Lung microvascular endothelial cell (primary cell): ENCODE measurements at places on chromosomes 5 and 9. TPM values are rescaled to one million over a fixed set of nuclear protein-coding genes. Genes with fewer than 3 reads are reported as not detected.

The IER5L gene
- 13.1 and 20.4 TPM in 2 replicates for total RNA-seq

The TMEM252 gene
- total RNA-seq = not detected in 2 replicates

The PCDHA9 gene
- total RNA-seq = under 0.01 TPM in 2 replicates

The DAPK1 gene
- 21.1 and 36.9 TPM in 2 replicates for total RNA-seq

The SPOCK1 gene
- total RNA-seq = 0.20 and 3.9 TPM in 2 replicates

DNA sequence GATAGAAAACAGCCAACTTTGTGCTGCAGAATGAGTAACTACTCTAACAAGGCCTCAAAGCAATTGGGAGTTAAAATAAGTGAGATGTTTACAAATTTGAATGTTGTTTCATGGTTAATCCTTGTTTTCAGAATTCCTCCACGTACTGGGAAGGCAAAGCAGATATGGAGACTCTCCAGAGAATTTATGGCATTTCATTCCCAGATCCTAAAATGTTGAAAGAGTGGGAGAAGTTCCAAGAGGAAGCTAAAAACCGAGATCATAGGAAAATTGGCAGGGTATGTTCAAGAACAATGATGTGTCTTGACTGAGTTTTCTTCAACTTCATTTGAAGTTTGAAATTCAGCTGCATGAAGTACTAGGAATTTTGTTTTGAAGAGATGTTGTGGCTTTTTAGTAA is 16.4 kb downstream of the TARS1 start:
- peak; percentile 18 for DNase-seq

- DNase-seq = no peak
Measured at GRCh38 chr5:74660873-74661272, 20.3 kb upstream of the ENC1 start.

- DNase-seq = no peak
Measured at GRCh38 chr9:30015073-30015472, 2369.4 kb upstream of the ACO1 start.

DNA sequence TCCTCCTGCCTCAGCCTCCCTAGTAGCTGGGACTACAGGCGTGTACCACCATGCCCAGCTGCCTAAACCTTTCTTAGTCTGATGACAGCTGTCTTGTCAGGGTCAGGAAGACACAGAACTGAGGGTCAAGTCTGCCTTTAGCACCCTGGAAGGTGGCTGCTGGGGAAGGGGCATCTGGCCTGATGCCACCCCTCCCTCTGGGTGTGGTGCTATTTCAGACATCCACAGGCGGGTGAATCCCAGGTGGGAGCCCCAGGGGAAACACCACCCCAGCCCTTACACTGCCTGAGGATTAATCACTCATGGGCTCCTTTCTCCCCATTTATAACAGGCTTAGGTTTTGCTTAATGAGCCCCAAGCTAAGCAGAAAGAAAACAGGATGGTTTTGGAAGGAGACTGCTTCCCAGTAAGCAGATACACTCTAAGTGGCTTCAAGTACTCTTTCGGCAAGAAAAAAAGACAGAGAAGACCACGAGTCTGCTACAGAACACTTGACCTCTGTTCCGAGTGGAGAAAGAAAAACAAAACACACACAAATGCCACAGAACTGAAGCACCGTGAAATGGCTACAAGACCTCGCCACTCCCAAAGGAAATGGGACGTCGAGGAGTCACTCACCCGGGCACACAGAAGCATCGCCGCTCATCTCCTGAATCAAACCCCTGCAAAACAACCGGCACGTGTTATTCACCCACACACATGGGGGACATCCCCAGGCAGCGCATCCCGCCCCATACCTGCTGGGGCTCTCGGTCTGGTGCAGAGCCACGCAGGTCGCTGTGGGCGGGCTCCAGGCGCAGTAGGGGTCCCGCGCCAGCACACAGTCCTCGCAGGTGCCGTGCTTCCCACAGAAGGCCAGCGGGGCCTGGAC is 62.4 kb downstream of the SECISBP2 start:
- no peak for DNase-seq

- no peak for DNase-seq
Measured at GRCh38 chr9:135267191-135267809, 179.8 kb downstream of the OLFM1 start.

- no peak for DNase-seq
Measured at GRCh38 chr9:89366711-89367110, 48.4 kb downstream of the SECISBP2 start.

GRCh38 chr5:74816875-74817274 is 49.3 kb downstream of the FAM169A start:
- DNase-seq = no peak

- no peak for DNase-seq
Measured at GRCh38 chr5:166772770-166773169, 1518.7 kb upstream of the WWC1 start.

DNA sequence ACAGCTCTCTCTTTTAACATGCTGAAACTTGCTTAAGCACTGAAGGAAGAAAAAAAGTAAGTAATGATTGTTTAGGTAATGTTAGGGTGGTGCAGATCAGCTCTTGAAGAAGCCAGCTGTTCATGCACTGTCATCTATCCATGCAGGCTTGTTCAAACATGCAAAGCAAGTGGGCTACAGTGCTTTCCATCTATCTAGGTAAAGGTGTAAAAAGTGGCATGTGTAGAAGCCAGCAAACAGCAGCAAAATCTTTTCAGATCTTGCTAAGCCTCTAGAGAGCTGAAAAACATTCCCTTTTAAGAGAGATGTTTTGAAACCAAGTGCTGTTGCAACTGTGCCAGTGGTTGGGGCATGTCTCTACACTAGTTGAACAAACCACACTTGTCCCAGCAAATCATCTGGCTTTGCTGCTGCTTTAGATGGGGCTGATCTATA is 214.4 kb downstream of the EFNA5 start:
- no peak for DNase-seq

- no peak for DNase-seq
Measured at GRCh38 chr5:11191673-11192072, 430.6 kb upstream of the DAP start.

DNA sequence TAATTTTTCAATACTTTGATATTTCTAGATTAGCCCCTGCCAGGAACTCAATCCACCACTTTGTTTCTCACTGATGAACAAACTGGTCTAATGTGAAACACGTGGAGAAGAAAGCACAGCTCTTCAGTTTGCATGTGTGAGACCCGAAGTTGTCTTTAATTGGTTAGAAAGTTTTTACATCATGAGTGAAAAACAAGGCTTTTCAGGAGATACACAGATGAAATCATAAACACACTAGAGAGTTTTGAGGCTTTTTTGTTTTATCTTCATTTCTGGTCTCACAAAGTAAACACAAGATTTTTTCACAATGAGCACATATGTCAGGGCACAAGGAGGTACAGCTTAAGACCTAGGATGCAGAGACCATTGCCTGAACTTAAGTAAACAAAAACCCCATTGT is 84.5 kb upstream of the MOCS2 start:
- no peak for DNase-seq

- no peak for DNase-seq
Measured at GRCh38 chr9:130896233-130897014, at the start of gene QRFP. Gene QRFP, minus strand, starts transcription at chr9:130896812. Its CDS starts 2,974 bp downstream, at chr9:130893838.

GRCh38 chr9:135798263-135798585 is 96.2 kb downstream of the KCNT1 start:
- no peak for DNase-seq

- DNase-seq = no peak
Measured at GRCh38 chr9:134509281-134509680, 132.3 kb upstream of the COL5A1 start.

- no peak for DNase-seq
Measured at GRCh38 chr9:131476777-131477345, 25.9 kb upstream of the POMT1 start.

GRCh38 chr5:169629847-169630548 is 7.1 kb upstream of the DOCK2 start:
- peak; percentile 67 for DNase-seq

DNA sequence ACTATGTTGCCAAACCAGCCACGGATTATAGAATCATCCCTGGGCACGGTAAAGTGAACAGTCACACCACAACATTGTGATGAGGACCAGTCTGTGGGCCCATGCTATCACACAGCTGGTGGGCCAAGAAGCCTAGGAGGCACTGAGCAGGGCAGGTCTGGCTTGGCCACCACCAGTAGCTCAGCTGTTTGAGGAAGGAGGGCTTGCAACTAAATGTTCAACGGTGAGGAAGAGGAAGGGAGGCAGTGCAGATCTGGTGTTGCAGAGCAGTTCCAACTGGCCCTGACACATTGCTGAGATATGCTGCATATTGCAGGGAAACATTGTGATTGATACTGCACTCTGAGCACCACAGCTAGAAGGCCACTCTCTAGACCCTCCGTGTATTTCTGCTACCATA is 77.9 kb upstream of the ATG10 start:
- DNase-seq = no peak

DNA sequence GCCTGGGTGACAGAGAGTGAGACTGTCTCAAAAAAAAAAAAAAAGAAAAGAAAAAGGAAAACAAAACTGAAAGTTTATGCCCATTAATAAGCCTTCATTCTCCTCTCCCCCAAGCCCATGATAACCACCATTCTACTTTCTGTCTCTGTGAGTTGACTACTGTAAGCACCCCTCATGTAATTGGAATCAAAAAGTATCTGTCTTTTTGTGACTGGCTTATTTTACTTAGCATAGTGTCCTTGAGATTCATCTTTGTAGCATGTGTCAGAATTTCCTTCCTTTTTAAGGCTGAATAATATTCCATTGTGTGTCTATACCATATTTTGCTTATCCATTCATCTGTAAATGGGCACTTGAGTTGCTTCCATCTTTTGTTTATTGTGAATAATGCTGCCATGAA is 14.0 kb upstream of the TMEM171 start:
- DNase-seq = no peak

GRCh38 chr5:74653991-74654390 is 13.5 kb upstream of the ENC1 start:
- DNase-seq = no peak
